ENCODE measurements at places on chromosomes 7 and 10.

DNA sequence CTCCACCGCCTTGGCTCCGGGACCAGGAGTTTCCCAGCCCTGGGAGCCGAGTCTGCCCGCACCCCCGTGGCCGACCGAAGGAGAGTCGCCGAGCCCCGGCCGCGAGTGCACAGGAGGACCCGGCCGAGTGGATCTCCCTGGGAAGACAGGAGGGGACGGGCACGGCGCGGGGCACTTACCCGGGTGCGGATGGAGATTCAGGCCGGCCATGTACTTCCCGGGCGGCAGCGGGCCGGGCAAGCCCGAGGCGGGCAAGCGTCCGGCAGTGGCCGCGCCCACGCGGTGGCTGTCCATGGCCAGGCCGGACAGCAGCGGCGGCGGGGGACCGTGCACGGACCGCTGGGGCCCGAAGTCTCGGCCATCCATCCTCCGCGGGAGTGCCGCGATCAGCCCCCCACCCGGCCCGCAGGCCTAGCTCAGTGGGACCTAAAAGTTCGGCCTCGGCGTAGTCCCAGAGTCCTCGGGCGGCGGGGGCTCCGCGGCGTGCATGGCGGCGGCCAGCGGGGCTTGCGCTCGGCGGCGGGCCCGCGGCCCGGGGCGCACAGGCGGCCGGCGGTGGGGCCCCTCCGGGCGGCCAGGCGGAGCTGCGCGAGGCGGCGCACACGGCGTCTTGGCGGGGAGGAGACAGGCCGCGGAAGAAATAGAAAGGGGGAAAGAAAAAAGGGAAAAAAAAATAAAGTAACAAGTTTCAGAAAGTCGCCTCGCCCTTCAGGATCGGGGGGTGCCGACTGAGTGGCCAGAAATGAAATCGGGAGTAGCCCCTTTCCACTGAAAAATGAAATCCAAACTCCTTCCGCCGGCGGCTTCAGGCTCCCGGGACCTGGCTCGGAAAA is 2.5 kb downstream of the TNRC18 start:
- DNase-seq: no peak

GRCh38 chr7:73721377-73721817 is 1.9 kb upstream of the STX1A start:
- DNase-seq: no peak

DNA sequence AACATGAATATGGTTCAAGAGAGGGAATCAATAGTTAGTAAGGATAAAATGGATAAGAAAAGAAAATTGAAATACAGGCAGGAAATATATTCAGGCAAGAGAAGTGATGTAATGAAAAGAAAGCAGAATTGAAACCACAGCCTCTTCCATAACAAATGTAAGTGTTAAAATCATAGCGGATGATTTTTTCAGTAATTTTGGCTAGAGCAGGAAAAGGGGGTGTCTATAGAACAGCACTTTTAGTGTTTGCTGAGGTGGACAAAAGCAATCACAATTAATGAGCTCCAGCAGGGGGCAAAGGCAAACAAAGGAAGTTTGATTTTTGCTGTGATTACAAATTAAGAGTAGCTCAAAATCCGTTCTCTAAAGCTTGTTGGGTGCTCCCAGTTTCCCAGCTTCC is 79.0 kb downstream of the TRIL start:
- no peak for DNase-seq

GRCh38 chr7:102291056-102291915 is 4.6 kb downstream of the SH2B2 start:
- DNase-seq: no peak

- DNase-seq: no peak
Measured at GRCh38 chr10:29089091-29089490, 199.8 kb upstream of the LYZL1 start.

GRCh38 chr7:25636871-25637283 is 408.6 kb upstream of the NPVF start:
- DNase-seq: peak; percentile 41

- peak; percentile 77 for DNase-seq
Measured at GRCh38 chr10:14571866-14572507, 202.7 kb downstream of the FAM107B start.

GRCh38 chr7:143429770-143430698 is 13.2 kb upstream of the TAS2R60 start:
- no peak for DNase-seq

GRCh38 chr7:1055956-1056784 is 11.8 kb downstream of the GPR146 start:
- DNase-seq: no peak

DNA sequence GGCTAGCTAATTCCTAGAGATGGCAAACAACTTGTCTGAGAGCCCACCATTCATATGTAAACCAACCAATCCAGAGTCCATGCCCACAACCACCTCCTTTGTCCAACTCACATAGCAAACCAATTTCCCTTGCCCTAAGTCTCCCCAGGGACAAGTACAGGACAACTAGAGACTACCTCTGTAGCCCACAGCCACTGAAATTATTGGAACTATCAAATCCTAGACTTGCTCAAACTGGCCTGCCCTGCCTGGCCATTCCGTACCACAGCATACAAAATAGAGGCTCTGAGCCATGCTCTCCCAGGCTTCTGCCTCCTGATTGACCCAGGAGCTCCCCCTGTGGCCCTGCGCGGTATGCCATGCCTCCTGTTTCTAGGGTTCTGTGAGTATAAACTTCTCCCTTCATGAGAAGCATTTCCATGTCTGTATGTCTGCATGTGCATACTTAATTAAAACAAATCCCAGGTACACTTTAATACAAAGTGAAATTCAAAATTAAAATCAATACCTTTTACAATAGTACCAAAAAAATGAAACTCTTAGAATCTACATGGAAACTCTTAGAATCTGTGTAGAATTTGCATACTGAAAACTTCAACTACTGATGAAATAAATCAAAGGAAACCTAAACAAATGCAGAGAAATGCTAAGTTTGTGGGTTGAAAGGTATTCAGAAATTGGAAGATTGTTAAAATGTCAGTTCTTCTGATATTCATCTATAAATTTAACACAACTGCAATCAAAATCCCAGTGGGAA is 4.0 kb upstream of the HECW1 start:
- peak; percentile 83 for DNase-seq

DNA sequence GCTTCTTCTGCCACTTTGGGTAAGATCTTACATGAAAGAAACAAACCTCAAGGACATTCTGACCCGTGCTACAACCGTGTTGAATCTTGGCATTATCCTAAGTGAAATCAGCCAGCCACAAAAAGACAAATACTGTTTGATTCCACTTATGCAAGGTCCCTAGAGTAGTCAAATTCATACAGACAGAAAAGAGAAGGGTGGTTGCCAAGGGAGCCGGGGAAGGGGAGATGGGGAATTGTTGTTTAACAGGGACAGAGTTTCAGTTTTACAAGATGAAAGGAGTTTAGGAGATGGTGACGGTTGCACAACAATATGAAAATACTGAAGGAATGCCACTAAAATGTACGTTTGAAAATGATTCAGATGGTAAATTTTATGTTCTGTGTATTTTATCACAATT is 12.2 kb upstream of the CLEC2L start:
- DNase-seq: no peak

All from hepatocyte (in vitro differentiated cells).